ENCODE measurements at places on chromosomes 5 and 9.

DNA sequence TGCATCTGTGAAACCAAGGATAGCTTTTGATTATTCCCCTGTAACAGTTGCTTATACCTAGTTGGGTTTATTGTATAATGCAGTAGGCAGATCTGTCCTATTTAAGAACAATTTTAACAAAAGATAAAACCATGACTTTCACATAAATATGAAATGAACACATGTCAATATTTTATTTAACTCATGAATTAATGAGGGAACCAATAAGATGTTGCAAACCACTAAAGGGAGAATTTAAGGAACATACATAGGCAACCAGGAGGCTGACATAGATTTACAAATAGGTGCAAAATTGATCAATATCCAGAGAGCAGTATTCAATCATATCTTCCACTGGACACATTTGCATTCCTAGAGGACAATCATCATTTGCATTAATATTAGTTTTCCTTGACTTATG lies 280.0 kb upstream of the BRINP1 start:
- no peak for DNase-seq

DNA sequence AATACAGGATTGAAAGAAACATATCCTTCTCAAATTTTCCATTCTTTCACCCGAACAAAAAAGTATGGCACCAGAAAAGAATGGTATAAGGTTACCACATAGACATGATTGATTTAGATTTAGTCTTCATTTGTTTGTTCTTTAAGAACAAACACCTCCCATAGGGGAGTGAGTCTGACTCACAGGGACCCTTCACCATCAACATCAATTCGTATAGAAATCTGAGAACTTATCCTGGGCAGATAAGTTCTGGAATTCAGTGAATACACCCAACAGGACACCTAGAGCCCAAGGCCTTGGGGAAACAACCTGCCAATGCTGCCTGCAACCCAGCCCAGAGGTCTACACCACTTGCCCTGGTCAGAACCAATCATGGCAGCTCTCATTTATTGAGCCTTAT lies 46.2 kb downstream of the LHFPL2 start:
- no peak for DNase-seq

- DNase-seq = no peak
Observed at GRCh38 chr5:167207081-167207480, 1084.4 kb upstream of the WWC1 start.

- DNase-seq = no peak
Observed at GRCh38 chr9:35842795-35843194, 13.8 kb downstream of the TMEM8B start.

GRCh38 chr9:107636571-107637381 lies 147.2 kb upstream of the KLF4 start:
- no peak for DNase-seq

DNA sequence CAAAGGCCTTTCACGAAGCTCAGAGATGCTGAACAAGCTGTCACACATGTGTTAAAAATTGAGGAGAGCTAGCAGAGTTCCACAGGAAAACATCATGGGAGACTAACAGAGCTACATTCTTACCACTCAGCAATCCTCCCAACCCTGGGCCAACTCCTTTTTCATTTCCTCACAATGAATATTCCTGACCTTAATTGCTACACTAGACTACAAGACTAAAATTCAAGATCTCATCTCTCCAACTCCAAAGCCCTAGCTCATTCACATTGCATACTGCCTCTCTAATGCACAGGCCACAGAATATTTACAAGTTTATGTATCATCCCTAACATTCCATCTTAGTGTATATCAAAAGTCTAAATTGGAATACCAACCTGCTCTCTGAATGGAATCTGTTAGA lies 21.2 kb downstream of the ERMP1 start:
- DNase-seq = no peak

DNA sequence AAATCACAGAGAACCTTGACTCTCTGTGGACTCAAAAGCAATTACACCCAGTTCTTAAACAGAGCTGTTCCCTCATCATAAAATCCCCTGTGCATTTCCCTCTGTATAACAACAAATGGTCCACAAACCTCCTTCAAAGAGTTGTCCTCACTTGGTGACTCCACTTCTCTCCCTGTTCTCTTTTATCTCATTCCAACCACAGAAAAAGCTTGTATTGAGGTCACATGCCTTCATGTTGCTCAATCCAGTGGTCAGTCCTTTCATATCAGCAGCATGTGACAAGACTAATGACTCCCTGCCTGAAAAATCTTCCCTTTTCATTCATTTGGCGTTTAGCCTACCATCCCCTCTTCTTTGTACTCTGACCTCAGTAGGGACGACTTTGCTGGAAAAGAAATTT lies 158.0 kb downstream of the DEPDC1B start:
- no peak for DNase-seq

- DNase-seq = no peak
Observed at GRCh38 chr9:98859941-98860340, 52.5 kb downstream of the GALNT12 start.

DNA sequence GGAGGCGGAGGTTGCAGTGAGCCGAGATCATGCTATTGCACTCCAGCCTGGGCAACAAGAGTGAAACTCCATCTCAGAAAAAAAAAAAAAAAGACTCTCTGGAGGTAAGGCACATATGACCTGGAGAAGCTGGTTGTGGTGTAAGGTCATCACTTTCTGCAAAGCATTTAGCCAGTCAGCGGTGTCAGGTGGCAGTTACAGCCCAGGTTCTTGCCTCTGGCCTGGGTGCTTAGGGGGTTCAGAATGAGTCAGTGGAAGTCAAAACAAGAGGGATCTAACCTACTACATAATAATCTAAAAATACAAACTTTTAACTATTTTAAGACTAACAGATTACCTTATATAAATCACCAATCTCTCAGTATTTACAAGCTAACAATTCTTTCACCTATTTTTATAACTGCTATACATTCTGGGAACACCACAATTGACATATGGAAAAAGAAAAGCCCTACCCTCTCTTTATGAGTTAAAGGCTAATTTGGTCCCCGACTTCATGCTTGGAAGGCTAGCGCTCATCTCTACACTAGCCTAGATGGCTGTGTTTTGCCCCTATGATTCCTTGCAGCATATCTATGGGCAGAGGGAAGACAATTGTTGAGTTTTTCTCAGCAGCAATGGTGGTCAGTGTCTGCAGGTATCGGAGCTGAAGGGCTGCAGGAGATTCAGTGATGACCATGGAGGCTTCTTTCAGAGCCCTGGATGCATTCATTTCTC lies 29.2 kb downstream of the STOM start:
- no peak for DNase-seq

DNA sequence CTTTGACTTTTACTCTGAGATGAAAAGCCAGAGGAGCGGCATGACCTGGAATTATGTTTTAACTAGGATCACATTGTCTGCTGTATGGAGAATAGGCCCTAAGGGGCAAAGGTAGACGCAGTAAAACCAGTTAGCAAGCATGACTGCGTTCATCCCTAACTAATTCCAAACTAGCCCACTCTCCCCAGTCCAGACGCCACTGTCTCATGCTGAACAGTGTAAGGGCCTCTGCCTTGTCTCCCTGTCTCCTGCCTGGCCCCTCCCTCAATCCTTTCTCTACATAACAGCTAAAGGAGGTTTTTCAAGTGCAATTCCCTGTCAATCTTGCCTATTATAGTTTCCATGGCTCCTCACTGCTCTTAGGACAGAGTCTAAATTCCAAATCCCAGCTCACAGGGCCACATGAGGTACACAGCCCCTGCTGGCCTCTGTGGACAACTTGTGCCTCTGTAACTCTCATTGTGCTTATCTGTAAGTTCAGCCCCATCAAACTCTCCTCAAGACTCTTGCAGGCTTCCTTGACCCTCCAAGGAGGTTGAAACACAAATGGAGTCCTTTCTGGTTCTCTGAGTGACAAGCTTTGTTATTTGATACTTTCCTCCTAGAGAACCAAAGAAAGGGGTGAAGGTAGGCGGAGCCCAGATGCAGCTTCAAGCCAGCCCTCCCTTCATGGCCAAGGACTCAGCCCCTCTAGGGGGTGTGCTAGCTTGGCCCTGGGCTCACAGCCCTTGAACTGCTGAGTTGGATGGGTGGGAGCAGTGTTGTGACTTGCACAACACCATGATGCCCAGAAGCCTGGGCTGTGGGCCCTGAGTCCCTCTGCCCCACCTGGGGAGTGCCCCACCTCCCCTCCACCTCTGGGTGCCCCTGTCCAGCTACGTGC lies 16.0 kb upstream of the SLC22A4 start:
- no peak for DNase-seq

GRCh38 chr5:165495829-165496380 lies 1990.5 kb downstream of the MAT2B start:
- DNase-seq = no peak

- no peak for DNase-seq
Observed at GRCh38 chr9:27383524-27383923, 86.6 kb upstream of the EQTN start.

DNA sequence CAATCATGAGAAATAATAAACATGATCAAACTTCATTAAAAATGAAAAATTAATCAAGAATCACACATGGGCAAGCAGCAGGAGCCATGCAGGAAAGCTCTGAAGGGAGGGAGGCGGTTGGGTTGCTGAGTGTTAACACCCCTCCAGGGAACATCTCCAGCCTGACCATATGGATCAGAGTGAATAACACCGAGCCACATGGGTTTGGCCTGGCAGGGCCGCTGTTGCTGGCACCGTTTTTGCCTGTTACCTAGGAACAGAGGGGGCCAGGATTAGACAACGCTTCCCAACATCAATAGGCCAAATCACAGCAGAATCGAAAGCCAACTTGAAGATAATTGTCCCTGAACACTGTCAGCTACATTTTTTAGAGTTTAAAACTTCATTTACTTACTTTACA lies 160.2 kb downstream of the DENND1A start:
- DNase-seq = no peak

- DNase-seq = no peak
Observed at GRCh38 chr9:120396931-120397330, 183.0 kb downstream of the CDK5RAP2 start.

- DNase-seq = no peak
Observed at GRCh38 chr5:2206293-2207108, 323.8 kb upstream of the IRX4 start.

DNA sequence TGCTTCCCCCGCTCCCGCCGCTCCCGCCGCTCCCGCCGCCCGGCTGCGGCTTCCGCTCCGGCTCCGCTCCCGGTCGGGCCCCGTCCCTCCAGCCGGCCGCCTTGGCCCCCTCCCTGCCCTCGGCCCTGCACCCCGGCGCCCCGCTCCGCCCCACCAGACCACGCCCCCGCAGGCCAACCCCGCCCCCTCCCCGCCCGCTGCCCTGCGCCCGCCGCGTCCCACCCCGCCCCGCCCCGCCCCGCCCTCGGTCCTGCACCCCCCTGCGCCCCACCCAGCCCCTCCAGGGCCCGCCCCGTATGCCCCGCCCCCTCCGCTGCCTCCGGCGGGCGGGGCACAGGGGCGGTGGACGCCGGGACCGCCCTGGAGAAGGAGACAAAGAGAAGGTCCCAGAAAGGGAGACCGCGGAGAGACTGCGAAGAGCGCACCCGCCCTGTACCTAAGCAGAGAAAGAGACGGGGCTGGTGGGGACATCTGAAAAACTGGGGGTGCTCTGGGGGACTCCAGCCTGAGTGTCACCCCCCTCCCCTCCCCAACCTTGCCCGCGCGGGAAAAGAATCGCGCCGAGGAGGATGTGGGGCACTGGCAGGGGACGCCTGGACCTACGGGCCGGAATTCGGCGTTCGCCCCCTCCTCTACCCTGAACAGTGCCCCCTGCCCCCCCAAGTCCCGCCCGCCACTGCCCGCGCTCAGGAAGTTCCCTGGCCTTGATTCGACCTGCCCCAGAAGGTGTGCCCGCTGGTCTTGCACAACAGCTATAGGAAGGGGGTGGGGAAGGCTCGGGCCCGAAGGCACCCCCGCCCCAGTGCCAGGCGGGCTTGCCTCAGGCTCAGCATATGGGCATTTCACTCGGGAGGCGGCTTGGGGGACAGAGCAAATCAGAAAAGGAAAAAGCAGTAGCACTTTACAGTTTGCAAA lies 42.8 kb upstream of the STXBP1 start:
- DNase-seq = peak; percentile 31

GRCh38 chr9:297104-297972 lies 82.7 kb downstream of the DOCK8 start:
- no peak for DNase-seq

DNA sequence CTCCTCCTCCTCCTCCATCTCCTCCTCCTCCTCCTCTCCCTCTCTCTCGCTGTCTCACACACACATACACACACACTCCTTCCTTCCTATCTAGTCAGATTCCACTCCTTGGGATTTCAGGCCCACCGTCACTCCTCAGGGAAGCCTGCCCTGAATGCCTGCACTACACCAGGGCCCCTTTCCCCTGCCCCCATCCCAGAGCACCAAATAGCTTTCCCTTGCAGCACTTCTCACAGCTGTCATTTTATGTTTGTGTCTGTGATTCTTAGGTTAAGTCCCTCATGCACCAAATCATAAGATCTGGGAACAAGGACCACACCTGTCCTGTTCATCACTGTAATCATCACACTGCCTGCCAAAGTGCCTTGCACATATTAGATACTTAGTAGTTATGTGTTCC lies 86.5 kb upstream of the GABRP start:
- no peak for DNase-seq

- DNase-seq = no peak
Observed at GRCh38 chr9:112084334-112084733, 90.8 kb downstream of the SUSD1 start.

DNA sequence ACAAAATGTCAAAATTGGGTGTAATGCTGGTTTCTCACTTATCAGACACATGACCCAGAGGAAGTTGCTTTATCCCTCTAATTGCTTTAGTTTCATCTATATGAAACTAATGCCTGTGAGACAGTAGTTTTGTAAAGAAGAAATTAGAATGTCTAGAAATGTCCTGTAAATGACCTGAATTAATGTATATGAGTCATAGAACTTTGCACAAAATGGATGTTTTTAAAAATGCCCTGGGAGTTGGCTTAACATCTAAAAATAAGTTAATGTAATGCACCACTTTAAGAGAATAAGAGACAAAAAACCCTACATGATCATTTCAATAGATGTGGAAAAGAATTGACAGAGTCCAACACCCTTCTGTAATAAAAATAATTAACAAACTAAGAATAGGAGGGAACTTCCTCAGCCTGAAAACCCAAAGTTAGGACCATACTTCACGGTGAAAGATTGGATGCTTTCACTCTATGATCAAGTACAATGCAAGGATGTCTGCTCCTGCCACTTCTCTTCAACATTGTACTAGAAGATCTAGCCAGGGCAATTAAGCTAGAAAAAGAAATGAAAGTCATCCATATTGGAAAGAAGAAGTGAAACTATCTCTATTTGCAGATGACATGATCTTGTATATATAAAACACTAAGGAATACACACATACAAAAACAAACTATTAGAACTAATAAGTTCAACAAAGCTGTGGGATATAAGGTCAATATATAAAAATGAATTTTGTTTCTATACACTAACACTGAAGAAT lies 117.9 kb downstream of the MELK start:
- DNase-seq = no peak

DNA sequence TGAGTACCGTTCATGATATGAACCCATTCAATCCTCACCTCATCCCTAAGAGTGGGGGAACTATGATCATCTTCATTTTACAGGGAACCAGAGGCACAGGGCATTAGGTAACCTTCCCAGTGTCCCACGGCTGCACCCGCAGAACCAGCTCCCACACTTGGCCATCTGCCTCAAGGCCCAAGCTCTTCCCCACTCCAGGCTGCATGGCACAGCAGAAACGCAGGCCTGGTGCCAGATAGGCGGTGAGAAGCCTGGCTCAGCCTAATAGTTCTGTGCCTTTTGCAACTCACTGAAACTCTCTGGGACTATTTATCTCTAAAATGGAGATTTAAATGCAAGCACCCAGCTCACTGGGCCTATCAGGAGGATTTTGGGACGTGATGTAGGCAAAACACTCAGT lies 90.8 kb upstream of the ZNF618 start:
- no peak for DNase-seq

GRCh38 chr5:173712609-173713175 lies 96.2 kb upstream of the BOD1 start:
- DNase-seq = no peak

Data from NCI-H1048 (cell line).